ENCODE measurements at places on chromosomes 12 and 14.

- no peak for DNase-seq
Measured at GRCh38 chr12:7058850-7059395, 1.6 kb upstream of the C1S start.

DNA sequence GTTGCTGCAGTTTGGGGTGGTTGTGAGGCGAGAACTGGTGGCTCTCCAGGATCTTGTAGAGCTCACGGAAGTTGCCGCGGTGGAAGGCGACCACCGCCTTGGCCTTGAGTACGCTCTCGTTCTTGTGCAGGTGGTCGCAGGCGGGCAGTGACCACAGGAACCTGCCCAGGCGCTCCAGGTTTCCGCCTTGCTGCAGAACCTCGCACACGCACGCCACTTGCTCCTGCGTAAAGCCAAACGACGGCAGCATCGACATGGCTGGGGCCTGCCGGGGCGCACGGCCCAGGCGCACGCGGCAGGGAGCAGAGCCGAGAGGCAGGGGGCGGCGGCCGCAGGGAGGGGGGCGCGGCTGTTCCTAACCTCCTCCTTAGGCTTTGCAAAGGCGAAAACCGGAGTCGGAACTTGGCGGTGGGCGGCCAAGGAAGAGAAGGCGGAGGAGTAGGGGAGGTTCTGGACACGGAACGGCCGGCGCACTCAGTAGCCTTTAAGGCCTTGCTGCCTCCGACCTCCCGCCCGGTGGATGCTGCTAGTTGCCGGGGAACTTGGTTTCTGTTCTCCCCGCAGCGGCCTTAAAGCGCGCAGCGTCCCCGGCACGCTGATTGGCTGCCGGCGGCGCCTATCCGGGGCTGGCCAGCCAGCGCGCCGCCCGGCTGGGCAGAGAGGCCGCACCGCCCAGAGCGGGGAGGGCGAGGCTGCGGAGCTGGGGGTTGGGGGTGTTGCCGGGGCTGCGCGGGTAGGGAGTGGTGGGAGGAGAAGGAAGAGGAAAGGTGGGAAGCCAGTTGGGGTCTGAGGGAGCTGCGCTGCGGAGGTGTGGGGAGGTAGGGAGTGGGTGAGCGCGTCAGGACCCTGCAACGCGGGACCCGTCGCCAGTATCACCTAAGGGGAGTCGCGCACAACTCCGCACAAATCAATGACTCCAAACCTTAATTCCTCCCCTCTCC, at the start of gene SIX1:
TSS of gene SIX1 (minus strand) at position 544 of the 941 bp plus-strand sequence. CDS start at position 256, 288 bp downstream.
- no peak for DNase-seq

DNA sequence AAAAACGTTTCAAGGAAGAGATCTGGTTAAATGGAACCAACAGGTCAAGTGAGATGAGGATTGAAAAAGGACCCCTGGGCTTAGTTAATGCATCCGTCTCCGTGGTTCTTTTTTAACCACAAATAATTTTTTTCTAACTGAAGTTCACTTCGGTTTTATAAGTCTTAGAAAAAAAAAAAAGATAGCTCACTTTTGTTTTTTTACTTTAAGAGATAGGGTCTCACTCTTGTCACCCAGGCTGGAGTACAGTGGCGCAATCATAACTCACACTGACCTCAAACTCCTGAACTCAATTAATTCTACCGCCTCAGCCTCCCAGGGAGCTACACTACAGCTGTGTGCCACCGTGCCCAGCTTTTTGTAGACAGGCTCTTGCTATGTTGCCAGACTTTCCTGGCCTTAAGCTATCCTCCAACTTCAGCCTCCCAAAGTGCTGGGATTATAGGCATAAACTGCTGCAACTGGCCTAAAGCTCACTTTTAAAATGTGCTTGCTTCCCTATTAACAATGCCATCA, 11.8 kb downstream of the HNRNPC start:
- no peak for DNase-seq

DNA sequence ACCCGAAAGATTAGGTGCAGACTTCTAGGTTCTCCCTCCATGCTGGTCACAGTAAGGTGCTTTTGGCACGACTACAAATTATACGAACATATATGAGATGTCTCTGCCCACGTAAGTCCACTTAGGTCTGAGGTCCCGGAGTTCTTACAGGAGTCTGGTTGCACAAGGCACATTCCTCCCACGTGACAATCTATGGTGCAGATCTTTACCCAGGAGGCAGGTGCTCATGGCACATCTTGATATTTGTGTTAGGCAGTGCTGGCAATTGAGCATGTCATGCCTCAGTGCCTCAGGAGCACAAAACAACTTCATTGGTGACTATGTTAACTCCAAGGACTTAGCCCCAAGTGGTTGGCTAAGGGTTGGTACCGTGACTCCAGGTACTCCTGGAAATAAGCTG, 92.0 kb upstream of the AMN1 start:
- no peak for DNase-seq

- no peak for DNase-seq
Measured at GRCh38 chr14:104265918-104266630, 127.7 kb downstream of the KIF26A start.

- no peak for DNase-seq
Measured at GRCh38 chr12:3168223-3169221, 91.3 kb downstream of the TSPAN9 start.

- no peak for DNase-seq
Measured at GRCh38 chr14:50344876-50345563, 32.9 kb downstream of the DMAC2L start.

GRCh38 chr12:27284751-27285150, 40.7 kb downstream of the STK38L start:
- DNase-seq, result no peak

GRCh38 chr12:128518644-128519043, 251.7 kb downstream of the TMEM132C start:
- DNase-seq, result no peak

- DNase-seq, result no peak
Measured at GRCh38 chr12:22266101-22266500, 68.4 kb downstream of the ST8SIA1 start.

- no peak for DNase-seq
Measured at GRCh38 chr14:44988694-44989093, 26.7 kb downstream of the TOGARAM1 start.

Measured in activated CD8-positive, alpha-beta memory T cell treated with anti-CD3 and anti-CD28 coated beads for 4 hours (primary cell).